Kidney (tissue), 22 donors: ENCODE measurements at places on chromosomes 11 and 22. TPM values are rescaled to one million over a fixed set of nuclear protein-coding genes. Genes with fewer than 3 reads are reported as not detected.

GLYAT gene
- total RNA-seq = 57.8 TPM

ASPHD2 gene
- total RNA-seq = 4.5 TPM

OMP gene
- 1.8 TPM for total RNA-seq

KCNA4 gene
- 0.06 TPM for total RNA-seq

HSPB2 gene
- 4.4 TPM for total RNA-seq

ABCG4 gene
- total RNA-seq = 0.25 TPM

SERGEF gene
- total RNA-seq = 33.2 TPM

NCAM1 gene
- total RNA-seq = 3.0 TPM

FXYD2 gene
- 2,527 TPM for total RNA-seq

B4GAT1 gene
- total RNA-seq = 21.7 TPM

IL17REL gene
- 0.16 TPM for total RNA-seq

PRR14L gene
- total RNA-seq = 45.3 TPM

LRRC4C gene
- 1.6 TPM for total RNA-seq

SCGB1C1 gene
- total RNA-seq = not detected

DNA sequence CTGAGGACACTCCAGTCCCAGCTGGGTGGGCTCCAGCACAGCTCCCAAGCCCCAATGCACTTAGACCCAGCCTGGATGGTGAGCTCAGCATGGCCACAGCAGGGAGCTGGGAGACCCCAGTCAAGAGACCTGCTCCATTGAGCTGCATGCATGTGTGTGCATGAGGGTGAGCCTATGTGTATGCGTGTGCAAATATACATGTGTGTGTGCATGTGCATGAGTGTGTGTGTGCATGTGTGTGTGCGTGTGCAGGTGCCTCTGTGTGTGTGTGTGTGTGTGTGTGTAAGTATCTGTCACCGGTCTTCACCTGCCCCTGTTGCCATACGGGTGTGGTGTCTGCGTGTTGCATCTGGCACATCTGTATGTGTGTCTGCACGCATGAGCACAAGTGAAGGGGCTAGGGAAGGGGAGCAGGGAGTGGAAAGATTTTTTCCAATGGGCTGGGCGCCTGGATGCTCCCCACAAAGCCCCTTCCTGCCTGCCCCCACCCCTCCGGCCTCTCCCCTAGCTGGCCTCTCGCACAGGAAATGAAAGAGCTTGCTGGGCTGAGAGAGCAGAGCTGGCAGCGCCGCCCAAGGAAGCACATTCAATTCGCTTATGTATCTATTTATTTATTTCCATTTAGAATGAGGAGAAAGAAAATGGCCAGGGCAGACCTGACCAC is 4.1 kb downstream of the TSPAN32 start:
- DNase-seq = peak; percentile 73

DNA sequence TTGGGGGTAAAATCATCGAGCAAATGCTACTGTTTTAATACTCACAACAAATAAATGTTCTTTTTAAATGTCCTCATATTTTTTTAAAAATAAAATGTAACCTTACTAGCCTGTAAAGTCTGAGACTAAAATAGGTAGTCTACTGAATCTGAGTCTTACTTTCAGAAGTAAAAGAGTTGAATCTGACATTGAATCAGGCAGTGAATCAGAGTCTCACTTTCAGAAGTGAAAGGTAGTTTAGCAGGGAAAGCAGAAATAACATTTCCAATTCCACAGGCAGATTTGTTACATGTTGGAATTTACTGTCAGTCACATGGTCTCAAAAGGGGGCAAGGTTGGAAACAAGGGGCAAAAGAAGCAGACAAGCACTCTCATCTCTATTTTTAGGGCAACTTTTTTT is 143.0 kb downstream of the ELP4 start:
- no peak for DNase-seq

DNA sequence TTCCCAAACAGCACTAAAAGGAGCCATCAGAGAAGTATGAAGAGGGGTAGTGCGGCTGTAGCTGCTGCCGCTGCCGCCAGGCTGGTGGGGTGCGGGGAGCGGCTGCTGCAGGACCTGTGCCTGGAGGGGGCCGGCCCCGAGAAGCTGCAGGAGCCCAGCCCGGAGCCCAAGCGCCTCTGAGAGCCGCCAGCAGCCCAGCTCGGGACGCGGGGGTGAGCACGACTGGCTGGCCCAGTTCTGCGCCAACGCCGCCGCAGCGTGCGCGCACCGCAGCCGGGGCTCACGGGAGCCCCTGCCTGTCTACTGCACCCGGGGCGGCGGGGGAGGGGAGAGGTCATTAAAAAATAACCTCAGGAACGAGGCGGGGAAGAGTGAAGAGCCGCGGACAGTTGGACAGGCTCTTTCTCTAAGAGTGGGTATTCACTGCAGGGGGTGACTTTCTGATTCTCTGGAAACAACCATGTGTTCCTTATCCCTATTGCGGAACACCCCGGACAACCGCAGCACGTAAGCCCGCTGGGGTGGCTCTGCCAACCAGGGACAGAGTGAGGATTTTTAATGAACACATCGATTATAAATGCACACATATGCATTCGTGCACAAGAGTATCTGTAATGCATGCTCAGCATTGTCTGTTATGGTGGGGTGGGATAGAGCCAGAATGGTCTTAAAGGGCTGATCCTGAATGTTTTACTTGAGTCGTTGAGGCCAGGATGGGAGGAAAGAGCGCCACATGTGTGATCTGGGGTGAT is 453 bp downstream of the GAS2 start:
- peak; percentile 77 for DNase-seq

DNA sequence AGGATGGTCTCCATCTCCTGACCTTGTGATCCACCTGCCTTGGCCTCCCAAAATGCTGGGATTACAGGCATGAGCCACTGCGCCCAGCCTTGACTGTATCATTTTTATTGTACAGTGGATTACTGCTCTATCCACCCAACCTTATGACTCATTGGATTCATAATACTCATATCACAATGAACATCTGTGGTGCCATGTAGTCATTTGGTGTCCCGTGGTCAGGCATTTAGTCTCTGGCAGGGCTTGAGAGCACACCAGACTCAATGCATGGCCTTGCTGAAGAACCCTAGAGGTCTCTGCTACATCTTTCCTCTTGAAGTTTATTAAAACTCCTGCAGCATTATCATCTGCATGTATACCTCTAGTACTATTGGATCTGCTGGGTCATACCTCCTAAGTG is 98.0 kb upstream of the LDLRAD3 start:
- no peak for DNase-seq

DNA sequence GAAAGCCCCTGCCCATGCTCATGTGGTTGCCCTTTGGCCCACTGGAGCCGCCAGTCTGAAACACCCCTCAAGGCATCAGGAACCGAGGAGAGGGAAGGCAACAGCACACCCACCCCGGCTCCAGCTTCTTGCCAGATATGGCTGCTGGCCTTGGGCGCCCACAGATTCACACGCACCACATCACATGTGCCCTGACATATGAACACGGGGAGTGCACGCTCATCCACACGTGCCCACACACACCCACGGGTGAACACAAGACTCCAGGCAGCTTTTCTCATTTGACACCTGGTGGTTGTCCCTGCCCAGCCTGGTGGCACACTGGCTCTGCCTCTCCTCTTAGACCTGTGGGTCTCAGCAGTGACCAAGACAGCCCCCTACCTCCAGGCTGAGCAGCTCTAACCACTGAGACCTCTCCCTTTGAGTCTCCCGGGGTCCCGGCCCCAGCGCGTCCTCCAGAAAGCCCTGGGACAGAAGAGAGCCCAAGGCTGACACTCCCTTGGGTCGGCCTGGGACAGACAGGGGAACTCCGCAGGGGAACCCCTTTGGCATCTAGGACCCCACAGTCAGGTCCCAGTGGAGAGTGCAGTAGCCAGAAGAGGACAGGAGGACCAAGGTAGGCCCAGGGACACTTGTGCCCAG is 2.7 kb upstream of the MAPK12 start:
- DNase-seq = no peak

DNA sequence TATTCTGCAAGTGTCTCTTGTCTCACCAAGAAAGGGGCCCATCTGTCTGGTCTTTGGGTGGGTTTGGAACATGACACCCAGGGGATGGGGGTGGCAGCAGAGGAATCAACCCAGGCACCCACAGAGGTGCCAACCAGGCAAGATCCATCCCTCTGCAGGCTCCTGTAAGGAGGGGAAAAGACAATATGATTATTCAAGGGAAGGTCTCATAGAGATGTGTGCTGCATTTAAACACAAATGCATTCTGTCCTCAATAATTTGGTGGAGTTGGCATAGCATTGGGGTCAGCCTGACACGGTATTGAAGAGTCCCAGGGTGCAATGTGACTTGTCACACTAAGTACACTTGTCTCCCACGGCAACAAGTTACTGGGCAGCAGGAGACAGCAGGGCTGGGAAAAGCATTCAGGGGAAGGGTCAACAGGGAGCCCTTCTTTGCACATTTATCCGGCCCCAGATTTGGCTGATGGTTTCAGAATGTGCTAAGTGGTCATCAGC is 33.1 kb upstream of the SPON1 start:
- no peak for DNase-seq

GRCh38 chr22:36267896-36268485 is 15.1 kb downstream of the APOL1 start:
- no peak for DNase-seq

DNA sequence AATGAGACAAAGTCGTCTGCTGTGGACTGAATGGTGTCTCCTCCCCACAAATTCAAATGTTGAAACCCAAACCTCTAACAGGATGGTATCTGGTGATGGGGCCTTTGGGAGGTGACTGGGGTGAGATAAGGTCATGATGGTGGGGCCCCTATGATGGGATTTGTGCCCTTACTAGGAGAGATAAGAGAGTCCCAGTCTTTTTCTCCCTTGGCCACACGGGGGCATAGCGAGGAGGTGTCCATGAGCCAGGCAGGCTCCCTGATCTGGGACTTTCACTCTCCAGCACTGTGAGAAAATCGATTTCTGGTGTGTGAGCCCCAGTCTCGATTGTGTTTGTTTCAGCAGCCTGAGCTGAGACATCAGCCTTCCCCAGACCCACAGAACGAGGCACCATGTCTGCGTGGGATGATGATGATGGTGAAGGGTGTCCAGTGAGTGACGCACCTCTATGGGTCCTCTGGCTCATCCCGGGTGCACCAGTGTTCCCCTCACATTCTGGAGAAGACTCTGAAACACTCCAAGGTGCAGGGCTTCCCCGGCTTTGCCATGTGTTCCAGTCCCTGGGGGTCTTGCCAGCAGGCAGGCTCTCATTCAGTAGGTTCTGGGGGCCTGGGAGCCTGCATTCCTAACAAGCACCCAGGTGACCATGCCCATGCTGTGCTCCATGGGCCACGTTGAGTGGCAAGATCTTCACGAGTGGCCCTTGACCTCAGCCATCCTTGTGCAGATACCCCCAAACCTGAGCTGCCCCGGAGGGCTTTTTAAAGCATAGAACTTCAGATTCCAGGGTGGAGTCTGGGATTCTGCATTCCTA is 363.0 kb downstream of the CTTN start:
- DNase-seq = no peak

GRCh38 chr22:29106839-29107238 is 34.0 kb downstream of the KREMEN1 start:
- no peak for DNase-seq

DNA sequence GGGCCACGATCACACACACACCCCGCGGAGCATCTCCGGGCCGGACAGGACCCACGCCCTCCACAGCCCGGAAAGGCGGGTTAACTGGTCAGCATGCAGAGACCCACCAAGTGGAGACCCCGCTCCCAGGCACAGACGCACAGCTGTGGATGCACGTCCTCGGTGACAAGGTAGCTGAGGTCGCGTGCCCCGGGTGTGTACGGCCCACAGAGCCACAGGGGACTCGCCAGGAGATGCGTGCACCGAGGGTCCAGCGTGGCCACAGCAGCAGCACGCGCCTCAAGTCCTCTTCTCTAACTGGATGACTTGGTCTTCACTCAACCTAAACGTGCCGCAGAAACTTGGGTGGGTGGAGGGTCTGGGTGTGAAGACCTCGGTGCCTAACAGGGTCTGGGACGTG is 5.5 kb downstream of the H19 start:
- DNase-seq = peak; percentile 3

DNA sequence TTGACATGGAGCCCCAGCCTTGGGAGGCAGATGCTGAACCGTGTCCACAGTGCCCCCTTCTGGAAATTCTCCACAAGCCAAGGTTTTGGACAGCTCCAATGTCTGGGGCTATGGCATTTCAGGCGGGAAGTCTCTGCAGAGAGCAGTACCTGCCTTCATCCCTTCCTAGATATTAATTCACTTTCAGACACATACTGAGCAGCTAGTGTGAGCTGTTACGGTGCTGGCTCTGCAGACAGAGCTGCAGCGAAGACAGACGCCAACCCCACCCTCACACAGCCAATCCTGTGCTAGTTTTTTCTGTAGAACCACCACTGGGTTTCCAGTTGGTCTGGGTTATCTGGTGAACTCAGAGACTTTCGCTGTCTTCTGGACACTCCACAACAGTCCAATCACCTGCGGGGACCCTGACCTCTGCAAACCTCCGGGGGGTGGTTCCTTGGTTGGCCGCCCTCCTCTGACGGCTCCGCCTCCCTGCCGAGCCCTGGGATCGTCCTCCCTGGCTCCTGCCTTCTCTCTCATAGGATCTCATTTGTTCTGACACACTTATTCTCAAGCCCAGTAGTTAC is 9.1 kb downstream of the LMF2 start:
- DNase-seq = peak; percentile 75

- peak; percentile 62 for DNase-seq
Measured at GRCh38 chr11:75022296-75022695, 33.6 kb downstream of the NEU3 start.

DNA sequence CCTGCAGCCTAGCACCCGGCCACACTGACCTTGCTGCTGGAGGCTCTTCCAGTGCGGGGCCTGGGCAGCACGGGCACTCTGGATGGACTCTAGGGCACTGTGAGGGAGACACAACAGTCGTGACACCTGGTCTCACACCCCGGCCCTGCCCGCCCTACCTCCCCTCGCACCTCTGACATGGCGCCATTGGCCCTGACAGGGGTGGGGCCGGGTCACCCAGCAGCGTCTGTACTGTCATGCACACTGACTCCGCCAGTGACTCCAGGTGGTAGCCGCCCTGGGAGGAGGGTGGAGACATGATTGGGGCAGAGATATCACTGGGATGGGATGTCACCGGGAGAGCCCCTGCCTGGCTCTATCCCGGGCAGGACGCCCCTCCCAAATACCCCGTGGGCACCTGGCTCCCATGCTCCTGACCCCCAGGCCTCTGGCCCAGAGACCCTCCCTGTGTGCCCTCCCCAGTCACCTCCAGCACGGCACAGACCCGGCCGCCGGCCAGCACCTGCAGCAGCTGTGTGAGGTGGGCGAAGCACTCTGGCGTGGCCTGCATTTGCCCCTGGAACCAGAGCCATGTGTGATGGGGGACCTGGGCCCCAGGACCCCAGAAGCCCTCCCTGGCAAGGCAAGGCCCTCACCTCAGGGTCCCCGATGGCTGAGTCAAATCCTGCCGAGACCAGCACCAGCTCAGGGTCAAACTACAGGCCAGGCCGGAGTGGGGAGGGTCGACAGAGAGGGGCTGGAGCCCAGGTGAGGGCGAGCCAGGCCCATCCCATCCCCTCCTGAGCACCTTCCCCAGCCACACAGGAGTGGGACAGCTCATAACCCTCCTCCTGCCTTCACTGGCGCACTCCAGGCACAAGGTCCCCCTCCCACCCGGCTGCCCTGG is 2.6 kb downstream of the HDAC10 start:
- no peak for DNase-seq

GRCh38 chr22:25113316-25113721 is 86.3 kb upstream of the CRYBB3 start:
- DNase-seq = no peak

GRCh38 chr11:61696602-61697001 is 16.4 kb downstream of the DAGLA start:
- no peak for DNase-seq
